ENCODE measurements at places on chromosomes 12 and 14.

DNA sequence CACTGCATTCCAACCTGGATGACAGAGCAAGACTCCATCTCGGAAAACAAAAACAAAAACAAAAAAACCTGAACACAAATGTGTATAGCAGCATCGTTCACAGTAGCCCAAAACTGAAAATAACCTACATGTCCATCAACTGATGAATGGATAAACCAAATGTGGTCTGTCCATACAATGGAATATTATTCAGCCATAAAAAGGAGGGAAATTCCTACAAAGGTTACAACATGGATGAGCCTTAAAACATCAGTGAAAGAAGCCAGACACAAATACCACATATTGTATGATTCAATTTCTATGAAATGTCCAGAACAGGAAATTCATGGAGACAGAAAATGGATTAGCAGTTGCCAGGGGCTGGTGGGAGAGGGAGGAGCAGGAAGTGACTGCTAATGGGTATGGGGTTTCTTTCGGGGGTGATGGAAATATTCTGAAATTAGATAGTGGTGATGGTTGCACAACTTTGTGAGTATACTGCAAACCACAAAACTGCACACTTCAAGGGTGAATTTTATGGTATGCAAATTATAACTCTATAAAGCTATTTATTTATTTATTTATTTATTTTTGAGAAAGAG lies 4.0 kb downstream of the MYL2 start:
- no peak for DNase-seq

DNA sequence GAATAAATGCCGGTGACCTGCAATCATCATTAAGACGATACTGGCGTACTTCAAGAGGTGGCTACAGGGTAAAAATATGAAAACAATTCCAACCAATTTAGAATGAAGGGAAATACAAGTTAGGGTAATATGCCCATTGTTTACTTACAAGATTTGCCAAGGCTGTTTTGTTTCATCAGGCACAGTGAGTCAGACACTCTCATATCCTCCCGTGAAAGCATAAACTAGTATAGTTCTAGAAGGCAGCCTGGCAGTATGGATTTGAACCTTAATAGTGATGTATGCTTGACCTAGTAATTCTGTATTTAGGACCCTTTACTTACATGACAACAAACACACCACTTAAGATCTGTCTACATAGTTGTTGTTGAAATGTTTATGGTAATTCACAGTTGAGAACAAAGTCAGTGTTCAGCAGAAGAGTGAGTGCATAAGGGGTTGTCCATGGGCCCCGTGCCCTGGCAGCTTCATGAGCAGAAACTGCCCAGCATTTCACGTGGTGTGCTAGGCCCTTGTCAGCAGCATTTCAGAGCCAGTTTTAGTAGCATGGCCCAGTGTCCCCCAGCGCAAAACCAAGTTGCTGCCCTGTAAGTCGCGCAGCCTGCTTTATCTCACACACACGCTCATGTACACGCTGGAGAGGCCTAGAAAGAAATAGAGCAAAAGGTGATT lies 80.8 kb downstream of the EP400 start:
- no peak for DNase-seq

DNA sequence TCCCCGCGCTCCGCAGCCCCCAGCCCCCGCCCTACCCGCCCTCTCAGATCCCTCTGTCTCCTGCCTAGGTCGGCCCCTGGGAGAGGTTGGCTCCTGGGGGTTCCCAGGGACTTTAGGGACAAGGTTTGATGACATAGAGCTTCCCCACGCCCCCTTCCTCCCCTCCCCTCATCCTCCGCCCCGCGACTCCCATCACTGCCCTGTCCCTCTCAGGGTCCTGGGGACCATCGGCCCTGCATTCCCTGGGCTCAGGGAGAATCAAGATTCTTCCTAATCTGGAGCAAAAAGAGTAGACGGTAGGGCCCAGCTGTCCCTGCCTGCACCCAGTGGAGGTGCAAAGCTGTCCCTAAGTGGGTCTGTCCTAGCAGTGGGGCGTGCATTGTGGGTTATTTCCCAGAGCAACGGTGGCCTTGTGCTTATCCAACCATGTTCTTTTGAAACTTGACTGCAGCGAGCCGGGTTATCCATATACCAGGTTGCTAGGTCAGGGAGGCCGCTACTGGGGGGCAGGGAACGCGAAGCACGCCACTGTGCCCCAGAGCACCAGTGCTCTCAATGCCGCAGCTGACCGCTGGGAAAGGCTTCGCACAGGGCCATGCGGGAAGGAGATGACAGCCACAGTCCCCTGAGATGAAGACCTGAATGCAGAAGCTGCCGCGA lies 124.4 kb upstream of the PRMT8 start:
- DNase-seq: no peak

GRCh38 chr12:10048526-10048925 lies 18.0 kb downstream of the CLEC9A start:
- no peak for DNase-seq

DNA sequence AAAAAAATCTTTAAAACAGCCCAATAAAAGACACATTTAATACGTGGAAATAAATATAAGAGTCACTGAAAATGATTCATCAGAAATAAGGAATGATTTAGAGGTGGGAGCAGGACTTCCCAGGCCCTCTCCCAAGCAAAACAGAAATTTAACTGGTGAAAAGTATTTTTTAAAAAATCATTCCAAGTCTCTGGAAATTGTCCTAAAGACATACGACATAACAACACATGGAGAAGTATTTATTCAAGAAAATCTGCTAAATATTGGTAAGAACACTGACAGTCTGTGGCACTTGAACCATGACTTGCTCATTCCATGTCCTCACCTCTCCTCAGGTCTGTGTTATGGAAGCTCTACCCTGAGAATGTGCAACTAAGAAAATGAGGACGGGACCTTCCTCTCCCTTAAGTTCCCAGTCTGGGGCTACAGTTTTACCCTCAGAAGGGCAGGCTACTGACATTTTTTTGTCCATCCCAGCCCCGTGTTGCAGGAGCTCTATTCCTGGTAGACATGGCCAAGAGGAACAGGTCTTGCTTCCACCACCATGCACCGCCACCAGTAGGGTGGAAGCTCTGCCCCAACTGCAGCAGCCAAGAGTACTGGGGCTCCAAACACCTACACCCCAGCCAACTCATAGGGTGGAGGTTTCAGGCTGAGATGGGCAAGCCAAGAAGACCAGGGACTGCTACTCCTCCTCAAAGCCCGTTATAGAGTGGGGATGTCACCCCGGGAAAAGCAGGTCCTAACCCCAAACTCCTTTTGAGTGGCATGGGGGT lies 193.0 kb downstream of the CRADD start:
- DNase-seq: no peak

GRCh38 chr12:115320451-115320850 lies 636.5 kb upstream of the TBX3 start:
- DNase-seq: no peak

- no peak for DNase-seq
These were observed 839.1 kb downstream of the GALC start for GRCh38 chr14:87153901-87154300.

GRCh38 chr12:132908145-132909029 lies 21.0 kb upstream of the CHFR start:
- peak; percentile 91 for DNase-seq

GRCh38 chr12:57888409-57889157 lies 42.1 kb upstream of the CTDSP2 start:
- DNase-seq: peak; percentile 65

GRCh38 chr14:61153914-61154545 lies 127.1 kb downstream of the TMEM30B start:
- no peak for DNase-seq

DNA sequence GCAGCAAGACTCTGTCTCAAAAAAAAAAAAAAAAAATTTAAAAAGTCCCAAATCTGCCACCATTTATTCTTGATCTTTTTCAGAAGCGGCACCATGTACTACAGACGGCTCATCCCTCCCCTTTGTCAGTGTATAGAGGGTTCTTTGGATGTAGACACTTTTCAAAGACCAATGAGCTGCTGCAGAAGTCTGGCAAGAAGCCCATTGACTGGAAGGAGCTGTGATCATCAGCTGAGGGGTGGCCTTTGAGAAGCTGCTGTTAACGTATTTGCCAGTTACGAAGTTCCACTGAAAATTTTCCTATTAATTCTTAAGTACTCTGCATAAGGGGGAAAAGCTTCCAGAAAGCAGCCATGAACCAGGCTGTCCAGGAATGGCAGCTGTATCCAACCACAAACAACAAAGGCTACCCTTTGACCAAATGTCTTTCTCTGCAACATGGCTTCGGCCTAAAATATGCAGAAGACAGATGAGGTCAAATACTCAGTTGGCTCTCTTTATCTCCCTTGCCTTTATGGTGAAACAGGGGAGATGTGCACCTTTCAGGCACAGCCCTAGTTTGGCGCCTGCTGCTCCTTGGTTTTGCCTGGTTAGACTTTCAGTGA lies 6.5 kb upstream of the ACACB start:
- no peak for DNase-seq

DNA sequence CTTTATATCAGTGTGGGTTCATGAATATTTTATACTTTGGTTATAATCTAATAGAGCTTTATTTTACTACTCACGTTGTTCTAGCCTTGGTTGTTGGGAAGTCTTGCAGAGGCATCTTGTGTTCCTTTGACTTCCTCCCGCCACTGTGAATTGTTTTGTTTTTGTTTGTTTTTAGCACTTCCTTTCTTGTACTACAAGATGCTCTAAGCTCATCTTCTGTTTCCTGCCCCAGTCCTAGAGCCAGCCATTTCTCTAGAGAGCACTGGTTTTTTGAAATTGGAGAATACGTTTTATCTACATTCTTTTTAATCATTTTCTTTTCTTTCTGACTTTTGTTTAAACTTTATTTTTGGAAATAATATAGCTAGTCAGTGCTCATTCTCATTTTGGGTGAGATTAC lies 15.9 kb upstream of the NUBPL start:
- no peak for DNase-seq

GRCh38 chr12:121558956-121559355 lies 21.9 kb downstream of the KDM2B start:
- no peak for DNase-seq

DNA sequence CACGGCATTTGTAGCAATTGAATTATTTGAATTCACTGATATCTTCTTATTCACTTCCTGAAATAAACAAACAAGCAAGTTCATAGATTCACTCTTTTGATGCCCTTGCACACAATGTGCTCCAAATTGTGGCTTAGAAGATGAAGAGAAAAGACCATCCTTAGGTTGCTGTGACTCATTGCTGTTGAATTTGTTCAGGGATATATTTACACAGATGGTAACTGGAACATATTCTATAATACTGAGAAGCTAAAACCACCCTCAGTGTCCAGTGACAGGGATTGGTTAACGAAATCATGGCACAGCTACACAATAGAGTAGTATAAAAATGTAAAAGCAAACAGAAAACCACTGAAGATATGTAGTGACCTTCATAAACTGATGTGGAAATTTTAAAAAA lies 3.1 kb downstream of the PRB4 start:
- no peak for DNase-seq

DNA sequence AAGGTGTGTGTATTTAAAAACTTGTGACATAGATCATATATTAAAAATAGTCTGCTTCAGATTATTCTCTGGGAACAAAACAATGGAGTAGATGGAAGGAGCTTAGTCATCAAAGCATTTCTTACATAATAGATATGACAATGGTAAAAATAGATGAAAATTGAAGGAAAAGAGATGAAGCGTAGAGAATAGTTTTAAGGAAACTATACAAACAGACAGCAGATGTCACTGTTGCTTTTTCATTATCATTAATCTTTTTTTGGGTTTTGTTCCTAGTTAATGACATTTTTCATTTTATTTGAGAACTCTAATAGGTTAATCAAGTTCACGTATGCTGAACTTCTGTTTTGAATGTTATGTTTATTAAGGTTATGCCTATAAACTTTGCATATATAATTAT lies 149.2 kb upstream of the FBXO33 start:
- no peak for DNase-seq

DNA sequence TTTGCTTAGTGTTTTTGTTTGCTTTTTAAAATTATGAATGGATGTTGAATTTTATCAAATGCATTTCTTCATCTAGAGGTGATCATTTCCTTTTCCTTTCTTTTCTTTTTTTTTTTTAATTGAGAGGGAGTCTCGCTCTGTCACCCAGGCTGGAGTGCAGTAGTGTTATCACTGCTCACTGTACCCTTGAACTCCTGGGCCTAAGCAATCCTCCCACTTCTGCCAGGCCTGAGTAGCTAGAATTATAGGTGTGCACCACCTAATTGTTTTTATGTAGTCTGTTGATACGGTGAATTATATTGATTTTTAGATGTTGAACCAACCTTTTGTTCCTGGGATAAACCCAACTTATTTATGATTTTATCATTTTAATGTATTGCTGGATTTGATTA lies 1.5 kb upstream of the CDKL1 start:
- DNase-seq: no peak

- no peak for DNase-seq
These were observed 100.5 kb upstream of the MDM1 start for GRCh38 chr12:68432622-68433021.

DNA sequence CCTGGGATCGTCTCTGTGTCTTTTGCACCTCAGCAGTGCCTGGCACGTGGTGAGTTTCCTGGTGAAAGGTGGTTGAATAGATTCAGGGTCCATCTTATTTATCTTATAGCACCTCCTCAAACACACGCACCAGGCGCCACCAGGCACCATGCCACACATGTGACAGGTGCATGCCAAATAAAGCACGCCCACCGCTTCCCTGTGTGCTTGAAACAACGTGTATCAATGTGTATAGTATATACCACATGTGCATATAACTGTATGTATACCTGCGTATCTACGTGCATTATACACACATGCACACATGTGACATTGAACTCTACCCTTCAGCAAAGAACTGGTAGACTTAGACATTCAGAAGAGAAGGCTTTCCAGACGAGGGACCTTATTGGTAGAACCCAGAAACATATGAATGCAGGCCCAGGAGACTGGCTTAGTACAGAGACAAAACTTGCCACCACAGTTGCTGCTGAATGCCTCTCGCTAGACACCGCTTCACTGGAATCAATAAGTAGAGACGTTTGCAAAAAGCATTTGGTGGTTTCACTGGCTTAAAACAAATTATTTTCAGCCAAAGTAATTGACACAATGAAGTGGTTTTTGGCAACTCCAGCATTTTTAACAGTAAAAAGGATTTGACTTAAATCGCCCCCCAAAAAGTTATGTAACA lies 10.0 kb downstream of the EML1 start:
- DNase-seq: no peak

DNA sequence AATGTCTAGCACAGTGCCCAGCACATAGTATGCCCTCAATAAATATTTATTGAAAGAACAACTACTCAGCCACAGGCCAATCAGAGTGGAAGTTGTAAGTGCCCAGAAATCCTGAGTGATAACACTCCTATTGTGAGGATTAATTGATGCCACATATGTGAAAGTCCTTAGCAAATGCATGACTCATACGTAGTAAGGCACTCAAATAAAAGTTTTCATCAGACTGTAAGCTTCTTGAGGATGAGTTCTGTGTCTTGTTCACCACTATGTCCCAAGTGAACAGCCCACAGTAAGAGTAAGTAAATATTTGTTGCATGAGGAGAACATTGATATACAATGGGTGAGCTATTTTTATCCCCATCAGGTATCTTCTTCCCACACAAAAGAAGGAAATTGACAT lies 24.7 kb upstream of the ANO6 start:
- DNase-seq: peak; percentile 23

- no peak for DNase-seq
These were observed 62.1 kb upstream of the GARIN2 start for GRCh38 chr14:67127174-67127573.

All from fibroblast of skin of left quadriceps (primary cell).